ENCODE measurements at places on chromosomes 1 and 21.

DNA sequence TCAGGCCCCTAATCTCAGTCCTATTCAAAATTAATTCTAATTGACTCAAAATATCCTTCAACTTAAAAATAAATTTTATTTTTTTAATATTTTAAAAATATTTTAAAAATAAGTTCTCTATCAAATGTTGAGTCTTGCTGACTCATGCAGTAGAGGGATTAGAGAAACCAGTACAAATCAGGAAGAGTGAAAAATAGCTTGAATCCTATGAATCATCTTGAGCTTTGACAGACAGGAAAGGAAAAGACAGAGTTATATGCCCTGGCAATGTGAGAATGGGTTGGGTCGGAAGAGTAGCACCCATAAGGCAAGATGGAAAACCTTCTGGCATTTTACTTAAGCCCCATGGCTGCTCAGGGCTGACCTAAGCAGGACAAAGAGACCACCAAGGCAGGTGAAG is 346.6 kb upstream of the RUNX1 start:
- DNase-seq: no peak

DNA sequence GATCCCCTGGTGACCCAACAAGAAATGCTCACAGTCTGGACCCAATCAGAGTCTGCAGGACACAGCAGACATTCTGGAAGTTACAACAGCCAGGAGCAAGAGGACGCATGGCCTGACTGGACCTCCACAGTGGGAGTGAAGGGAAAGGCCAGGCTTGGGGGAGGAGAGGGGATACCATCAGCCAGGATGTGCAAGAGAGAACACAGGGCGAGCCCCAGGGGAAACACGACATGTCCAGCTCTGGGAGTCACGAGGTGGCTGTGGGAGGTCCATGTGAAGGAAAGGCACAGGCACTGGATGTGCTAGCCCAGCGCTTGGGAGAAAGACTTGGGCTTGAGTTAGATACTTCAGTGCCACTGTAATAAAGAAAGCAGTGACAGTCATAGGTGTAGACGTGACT is 87.3 kb downstream of the HSF2BP start:
- DNase-seq: no peak

- no peak for DNase-seq
Observed at GRCh38 chr1:245953876-245954660, 553.0 kb downstream of the SMYD3 start.

DNA sequence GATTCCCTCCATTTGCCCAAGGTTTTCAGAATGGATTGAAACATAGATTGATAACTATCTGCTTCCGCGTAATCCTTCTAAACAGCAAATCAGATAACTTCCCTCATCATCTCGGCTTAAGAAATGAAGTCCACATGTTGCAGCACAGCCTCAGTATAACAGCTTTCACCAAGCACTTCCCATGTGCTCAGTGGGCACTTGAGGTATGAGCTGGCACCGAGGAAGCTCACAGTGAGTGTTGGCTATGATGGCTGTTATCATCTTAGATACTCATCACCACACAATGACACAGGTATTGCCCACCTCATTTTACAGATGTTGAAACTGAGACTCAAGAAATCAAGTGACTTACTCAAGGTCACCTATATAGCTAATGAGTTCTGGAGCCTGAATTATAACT is 43.2 kb downstream of the RCSD1 start:
- no peak for DNase-seq

GRCh38 chr1:36269408-36269838 is 36.7 kb upstream of the SH3D21 start:
- DNase-seq: no peak

GRCh38 chr1:76511558-76512179 is 355.6 kb upstream of the ST6GALNAC5 start:
- DNase-seq: no peak

DNA sequence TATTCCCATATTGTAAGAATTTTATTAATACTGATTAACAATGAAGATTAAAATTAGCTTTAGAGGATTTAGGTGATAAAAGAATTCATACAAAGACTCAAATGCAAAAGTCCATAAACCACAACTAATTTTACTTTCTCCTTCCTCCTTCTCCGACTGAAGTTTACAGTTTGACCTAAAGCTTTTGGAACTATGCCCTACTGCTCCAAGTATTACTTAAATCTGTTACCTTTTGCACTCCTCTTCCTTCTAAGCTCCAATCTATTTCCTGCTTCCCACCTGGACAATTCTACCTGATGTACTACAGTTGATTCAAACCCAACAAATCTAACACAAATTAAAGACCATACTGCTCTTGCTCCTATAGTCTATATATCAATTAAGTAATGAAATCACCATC is 36.3 kb downstream of the ANKRD13C start:
- DNase-seq: no peak

DNA sequence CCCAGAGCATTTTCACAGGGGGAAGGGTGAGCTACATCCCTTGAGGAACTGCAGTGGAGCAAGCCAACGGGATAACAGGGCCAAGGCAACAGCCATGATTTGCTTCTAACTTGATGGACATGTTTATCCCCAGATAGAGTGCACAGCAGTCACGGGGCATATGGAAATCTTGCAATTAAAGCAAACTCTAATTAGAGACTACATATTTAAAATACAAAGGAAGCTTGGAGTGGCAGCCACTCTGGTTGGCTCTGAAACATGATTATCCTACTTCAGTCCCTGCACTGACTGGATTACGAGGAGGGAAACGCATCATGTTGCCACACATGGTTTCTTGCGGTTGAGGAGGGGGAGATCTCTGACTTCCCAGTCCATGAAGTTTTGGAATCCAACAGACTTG is 60.8 kb downstream of the BEND5 start:
- DNase-seq: no peak

GRCh38 chr1:175132436-175132835 is 60.1 kb downstream of the KIAA0040 start:
- no peak for DNase-seq

GRCh38 chr1:153723687-153724086 is 4.2 kb upstream of the INTS3 start:
- no peak for DNase-seq

- DNase-seq: peak; percentile 89
Observed at GRCh38 chr1:154474802-154475201, 27.2 kb upstream of the TDRD10 start.

DNA sequence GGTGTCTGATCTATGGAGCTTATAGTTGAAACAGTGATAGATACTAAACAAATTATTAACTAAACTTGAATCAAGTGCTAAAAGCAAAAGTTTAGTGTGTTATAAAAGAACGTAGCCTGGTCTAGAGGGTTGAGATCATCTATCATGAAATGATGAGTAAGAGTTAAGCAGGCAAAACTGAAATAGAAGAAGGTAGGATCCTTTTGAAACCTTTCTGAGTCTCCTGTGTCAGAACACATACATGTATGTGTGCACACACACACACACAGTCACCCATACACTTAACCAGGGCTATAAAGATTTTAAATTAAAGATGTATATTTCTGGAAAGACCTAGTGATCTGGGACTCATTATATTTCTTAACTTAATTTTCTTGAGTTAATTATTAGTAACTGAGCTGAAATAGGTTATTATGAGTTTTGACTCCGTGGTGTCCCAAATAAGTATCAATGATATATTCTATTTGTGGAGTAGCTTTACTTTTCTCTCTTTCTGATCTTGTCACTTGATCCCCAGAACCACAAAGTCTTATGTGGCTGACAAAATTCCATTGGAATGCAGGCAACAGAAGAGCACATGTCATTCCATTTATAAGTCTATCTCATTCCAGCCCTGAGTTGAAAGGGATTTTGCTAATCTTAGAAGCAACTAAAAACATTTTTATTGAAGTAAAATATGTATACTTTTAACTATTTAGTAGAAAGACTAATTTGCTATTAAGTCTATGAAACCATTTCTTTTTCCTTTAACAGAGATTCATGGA is 70.7 kb downstream of the PRRX1 start:
- no peak for DNase-seq

DNA sequence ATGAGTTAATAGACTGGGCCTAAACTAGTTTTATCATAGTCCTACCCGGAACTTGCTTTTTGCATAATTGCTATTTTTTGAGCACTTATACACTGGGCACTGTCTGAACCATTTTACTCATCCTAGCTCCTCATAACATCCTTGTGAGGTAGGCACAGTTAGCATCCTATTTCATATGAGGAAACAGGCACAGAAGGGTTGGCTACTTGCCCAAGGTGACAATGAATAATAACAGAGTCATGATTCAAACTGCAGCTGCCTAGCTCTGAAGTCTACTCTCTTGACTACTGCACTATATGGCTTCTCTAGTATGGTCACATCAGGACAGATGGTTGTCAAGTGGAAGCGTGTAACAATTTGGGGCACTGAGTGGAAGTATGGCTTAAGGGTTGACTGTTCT is 18.2 kb upstream of the RC3H1 start:
- no peak for DNase-seq

- DNase-seq: no peak
Observed at GRCh38 chr1:165303386-165303785, 53.1 kb downstream of the LMX1A start.
